ENCODE measurements at places on chromosomes 3 and 15. TPM values are rescaled to one million over a fixed set of nuclear protein-coding genes. Genes with fewer than 3 reads are reported as not detected.

The SACM1L gene
- 50.7 TPM for total RNA-seq

The KY gene
- 0.62 TPM for total RNA-seq

The PCLAF gene
- total RNA-seq = 5.0 TPM

The RTP1 gene
- total RNA-seq = not detected

The FBXW12 gene
- 2.5 TPM for total RNA-seq

DNA sequence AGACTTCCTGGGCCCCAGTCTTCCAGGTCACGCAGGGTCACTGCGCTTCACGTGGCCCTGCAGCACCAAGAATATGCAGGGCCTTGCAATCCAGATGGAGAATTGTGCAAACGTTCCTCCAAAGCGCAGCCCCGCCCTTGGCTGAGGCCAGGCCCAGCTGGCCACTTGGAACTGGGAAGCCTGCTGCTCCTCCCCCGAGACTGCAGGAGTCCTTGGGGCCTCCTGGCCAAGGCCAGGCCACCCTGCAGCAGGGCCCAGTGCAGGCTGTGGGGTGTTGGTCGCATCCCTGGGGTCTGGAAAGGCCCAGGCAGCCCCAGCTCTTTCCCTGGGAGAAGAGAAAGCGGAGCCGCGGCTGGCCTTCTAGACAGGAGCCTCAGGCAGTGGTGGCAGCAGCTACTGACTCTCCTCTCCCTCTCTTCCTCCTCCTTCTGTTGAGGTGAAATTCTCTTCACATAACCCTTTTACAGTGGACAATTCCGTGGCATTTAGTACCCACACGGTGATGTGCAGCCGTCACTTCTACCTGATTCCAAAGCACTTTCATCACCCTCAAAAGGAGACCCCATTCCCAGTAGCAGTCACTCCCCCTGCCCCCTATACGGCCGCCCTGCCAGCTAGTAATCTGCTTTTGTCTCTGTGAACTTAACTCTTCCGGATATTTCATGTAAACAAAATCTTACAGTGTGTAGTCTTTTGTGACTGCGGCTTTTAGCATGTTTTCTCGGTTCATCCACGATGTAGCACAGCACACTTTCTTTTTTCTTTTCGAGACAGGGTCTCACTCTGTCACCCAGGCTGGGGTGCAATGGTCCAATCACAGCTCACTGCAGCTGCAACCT is 103.9 kb downstream of the TMEM266 start:
- no peak for DNase-seq

DNA sequence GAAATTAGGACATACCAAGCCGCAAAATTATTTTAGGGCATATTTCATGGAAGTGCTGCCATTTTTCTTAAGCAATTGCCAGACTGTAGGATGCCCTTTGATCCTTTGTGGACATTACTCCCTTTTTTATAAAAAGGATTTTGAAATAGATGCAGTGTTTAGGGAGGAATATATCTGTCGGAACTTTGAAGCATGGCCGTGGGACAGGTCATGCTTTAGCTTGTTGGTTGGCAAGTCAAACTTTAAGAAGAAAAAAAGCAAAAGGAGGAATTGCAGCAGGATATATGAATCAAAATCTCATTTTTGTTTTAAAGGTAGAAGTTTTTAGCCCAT is 122.1 kb downstream of the MCTP2 start:
- no peak for DNase-seq

GRCh38 chr3:155670335-155670734 is 74.5 kb downstream of the PLCH1 start:
- no peak for DNase-seq

- DNase-seq = no peak
Observed at GRCh38 chr15:25939122-25939521, 76.0 kb upstream of the ATP10A start.

DNA sequence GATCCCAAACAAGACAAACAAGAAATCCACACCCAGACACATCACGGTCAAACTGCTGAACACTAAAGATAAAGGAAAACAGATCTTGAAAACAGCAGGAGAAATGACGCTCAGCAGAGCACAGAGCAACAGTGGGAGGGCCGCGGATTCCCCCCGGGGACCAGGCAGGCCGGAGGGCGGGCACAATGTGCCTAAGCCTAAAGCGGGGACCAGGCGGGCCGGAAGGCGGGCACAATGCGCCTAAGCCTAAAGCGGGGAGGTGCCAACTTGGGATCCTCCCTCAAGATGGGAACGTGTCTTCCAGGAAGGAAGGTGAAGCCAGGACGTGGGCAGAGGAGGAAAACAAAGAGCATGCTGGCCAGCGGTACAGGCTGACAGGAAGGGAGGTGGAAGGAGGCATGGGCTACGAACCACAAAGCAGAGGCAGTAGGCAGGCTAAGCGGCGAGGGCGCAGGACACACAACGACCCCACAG is 31.1 kb downstream of the CYFIP1 start:
- no peak for DNase-seq

GRCh38 chr3:46353647-46354410 is at the start of gene CCR2:
TSS of gene CCR2 (plus strand) at chr3:46354111. CDS start at chr3:46357528, 3,417 bp downstream.
- DNase-seq = no peak

GRCh38 chr3:159832024-159832423 is 156.6 kb upstream of the IL12A start:
- no peak for DNase-seq

GRCh38 chr15:42367041-42367440 is 7.7 kb downstream of the CAPN3 start:
- no peak for DNase-seq

- no peak for DNase-seq
Observed at GRCh38 chr3:155494332-155494731, 200.8 kb upstream of the STRIT1 start.

GRCh38 chr3:36362216-36362615 is 18.1 kb upstream of the STAC start:
- no peak for DNase-seq
